ENCODE measurements at places on chromosomes 5 and 9.

- no peak for DNase-seq
Observed at GRCh38 chr5:36285837-36286615, 15.7 kb downstream of the RANBP3L start.

DNA sequence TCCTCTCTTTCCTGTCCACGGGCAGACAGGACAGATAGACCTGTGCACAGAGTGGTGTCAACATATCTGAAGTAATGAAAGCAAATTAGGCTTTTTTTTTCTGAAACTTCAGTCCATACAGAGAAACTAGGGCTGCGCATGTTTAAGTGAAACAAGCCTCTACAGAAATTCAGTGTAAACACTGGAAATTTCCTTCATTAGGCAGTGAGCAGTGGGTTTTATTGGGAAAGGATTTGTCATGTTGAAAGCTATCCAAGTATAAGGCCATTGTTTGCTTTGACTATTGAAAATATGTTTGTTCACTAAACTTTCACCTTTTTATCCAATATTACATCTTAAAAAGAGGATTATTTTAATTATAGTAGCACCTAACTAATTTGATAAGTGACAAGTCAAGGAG is 161.2 kb downstream of the AOPEP start:
- DNase-seq = no peak

DNA sequence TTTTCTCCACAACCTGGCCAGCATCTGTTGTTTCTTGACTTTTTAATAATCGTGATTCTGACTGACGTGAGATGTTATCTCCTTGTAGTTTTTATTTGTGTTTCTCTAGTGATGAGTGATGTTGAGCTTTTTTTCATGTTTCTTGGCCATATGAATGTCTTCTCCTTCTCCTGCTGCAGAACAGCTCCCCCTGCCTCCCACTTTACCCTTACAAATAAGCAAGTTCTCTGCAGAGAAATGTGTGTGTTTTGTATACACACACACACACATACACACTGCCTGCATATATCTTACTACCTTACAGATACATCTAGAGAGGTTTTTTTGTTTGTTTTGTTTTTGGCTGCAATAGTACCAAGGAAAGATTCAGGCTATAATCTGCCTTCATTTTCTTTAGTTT is 88.7 kb upstream of the PHF24 start:
- no peak for DNase-seq

DNA sequence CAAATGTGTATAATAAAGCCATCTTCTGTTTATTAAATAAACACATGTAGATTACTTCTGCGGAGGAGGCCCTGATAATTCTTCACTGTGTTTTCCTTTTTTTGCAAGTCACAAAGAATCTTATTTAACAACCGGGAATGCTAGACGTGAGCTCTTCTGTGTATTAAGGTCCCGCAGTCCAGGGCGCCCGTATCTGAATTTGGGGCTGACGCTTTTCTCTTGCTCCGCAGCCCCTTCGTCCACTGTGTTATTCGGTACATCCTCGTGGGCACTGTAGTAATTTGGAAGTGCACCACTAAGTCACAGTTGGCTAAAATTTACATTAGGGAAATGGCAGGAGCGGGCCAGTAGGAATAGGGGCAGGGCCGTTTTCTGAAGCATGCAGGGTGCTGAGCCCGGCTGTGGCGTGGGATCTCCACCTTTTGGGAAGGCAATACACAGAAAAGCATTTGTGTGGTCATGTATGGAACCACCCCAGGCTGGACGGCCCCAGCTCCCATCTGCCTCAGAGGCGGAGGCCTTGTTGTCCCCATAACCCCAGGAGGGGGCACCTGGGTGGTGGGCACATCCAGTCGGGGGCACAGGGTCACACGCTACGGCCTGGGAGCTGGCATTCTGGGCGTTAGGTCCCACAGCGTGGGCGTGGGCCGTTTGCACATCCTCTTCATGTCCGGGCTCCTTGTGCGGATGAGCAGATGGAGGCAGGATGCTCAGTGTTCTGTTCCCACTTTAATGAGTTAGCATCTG is 258.7 kb upstream of the IRX4 start:
- DNase-seq = no peak

DNA sequence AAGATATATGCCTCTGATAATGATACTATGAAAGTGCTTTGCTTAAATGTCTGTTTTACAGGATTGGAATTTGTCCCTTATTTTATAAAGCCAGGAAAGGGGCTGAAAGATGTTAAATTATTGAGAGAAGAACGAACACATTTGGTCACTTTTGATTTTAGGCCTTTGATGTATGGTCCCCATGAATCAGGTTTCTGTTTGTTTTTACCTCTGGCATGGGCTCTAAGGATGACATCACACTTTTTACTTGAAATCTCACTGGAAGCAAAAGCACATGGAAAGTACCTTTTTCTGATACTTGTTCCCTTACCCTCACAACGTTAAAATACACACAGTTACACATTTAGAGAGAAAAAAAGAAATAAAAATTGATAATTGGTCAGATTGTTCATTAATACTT is 6.9 kb downstream of the OTULIN start:
- no peak for DNase-seq

DNA sequence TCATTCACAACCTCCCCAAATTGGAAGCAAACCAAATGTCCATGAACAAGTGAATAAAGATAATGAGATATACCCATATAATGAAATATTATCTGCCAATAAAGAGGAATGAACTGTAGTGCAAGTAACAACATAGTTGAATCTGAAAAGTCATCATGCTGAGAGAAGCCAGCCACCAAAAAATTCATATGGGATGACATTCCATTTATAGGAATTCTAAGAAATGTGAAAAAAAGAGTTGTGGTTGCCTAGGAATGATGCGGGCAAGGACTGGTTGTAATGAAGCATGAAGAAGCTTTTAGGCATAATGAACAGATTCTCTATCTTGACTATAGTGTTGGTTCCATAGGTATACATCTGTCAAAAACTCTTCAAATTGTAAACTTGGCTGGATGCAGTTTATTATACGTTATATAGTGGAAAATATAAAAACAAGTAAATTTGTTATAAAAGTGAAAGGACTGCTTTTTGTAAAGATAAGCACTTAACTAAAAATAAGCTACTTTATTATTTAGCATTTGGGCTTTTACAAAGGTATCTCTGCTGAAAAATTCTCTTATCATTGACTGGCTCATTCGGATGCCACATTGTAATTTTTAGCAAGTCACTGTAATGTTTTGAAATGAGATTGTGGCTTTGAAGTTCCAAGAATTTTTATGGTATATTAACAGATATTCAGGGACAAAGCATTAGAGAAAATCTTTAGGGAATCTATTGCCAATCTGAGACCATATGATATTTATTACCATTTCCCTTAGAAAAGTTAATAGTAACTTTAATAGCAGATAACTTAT is 21.2 kb upstream of the TTC23L start:
- no peak for DNase-seq

DNA sequence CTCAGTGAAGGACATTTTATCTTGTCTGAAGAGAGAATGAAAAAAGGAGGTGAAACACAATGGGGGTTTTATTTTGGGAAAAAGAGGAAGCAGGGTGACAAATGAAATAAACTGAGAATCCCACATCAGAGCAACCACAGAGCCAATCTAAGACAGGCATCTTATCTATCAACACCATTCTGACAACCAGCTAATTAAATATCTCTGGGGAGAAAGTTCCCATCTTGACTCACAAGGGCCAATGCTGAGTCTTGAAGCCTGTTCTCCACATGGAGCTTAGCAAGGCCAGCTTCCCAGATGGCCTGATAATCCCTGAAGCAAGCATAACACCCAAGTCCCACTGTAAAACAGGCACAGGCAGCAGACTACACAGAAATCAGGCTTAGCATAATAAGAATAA is 30.4 kb downstream of the DPYSL3 start:
- DNase-seq = no peak

GRCh38 chr5:139222346-139222745 is 24.2 kb upstream of the SIL1 start:
- no peak for DNase-seq

Data from nucleus accumbens (tissue), 56 donors.